ENCODE measurements at places on chromosomes 7 and 10.

DNA sequence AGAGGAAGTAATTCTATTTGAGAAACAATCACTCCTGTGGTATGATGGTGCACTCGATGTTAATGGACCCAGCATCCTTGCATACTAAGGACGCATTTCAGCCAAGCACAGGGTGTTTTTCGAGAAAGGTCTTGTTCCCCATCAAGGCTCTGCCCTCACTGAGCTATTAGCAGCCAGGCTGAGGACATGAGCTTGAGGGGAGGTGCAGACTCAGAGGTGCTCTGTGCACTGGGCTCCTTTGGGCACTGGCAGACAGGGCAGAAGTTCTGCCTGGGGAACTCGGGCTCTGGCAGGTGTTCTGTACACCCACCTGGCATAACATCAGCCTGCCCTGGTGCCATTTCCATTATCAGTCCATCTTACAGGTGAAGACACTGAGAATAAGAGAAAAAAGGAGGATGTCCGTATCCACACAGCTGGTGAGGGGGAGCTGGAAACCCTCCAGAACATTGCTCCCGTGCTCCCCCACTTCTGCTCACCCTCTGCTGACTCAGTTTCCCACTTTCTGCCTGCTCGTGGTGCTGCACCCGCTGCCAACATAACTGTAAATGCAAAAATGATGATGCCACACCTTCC is 92.7 kb upstream of the RET start:
- no peak for DNase-seq

DNA sequence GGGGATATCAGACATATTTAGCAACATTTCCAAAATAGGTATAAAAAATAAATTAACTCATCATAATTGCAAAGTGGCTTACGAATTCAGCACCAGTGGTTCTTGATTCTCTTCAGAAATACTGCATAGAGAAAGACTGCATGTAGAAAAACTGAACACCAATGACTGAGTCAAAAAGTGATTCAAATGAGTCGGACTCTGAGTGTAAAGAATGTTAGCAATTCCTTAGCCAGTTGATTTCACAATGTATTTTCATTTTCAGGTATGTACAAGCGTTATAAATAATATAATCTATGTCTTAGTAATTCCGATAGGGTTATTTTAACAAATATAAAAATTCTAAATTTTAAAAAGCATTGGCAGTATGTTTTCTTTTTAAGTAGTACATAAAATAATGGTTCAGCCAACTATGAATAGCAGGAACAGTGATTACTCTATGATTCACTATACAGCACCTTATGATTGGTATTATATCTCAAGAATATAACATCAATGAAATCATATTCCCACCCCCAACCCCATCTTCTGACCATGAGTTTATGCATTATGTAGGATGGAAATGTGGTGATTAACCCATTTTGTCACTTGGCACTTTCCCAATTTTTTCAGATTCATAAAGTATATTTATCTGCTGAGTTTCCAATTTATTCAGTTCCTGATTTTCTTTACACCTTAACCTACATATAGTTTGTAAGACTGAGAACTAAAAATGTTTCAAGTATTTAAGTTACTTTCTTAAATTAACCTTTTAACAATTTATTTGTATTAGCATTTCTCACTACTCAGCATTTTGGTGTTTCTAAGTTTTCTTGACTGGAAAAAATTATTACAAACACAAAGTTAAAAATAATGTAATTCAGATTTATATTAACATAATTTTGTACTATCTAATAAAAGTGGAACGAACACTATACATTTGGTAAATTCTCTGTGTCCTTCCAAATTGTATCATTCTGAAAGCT is 33.9 kb downstream of the DNAJC1 start:
- DNase-seq = no peak

DNA sequence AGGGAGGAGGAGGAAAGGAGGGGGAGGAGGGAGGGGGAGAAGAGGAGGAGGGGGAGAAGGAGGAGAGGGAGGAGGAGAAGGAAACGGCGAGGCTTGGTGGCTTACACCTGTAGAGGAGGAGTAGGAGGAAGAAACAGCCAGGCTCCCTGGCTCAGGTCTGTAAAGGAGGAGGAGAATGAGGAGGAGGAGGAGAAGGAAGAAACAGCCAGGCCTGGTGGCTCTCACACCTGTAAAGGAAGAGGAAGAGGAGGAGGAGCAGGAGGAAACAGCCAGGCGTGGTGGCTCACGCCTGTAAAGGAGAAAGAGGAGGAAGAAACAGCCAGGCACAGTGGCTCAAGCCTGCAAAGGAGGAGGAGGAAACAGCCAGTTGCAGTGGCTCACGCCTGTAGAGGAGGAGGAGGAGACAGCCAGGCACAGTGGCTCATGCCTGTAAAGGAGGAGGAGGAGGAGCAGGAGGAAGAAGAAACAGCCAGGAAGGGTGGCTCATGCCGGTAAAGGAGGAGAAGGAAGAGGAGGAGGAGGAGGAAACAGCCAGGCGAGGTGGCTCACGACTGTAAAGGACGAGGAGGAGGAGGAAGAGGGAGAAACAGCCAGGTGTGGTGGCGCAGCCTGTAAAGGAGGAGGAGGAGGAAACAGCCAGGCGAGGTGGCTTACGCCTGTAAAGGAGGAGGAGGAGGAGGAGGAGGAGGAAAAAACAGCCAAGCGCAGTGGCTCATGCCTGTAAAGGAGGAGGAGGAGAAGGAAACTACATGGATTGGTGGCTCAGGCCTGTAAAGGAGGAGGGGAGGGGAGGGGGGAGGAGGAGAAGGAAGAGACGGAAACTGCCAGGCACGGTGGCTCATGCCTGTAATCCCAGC is 14.9 kb upstream of the CRCP start:
- no peak for DNase-seq

GRCh38 chr10:18501198-18501597 is 150.2 kb downstream of the NSUN6 start:
- DNase-seq = no peak

- DNase-seq = no peak
Observed at GRCh38 chr7:44431091-44431608, 59.3 kb downstream of the NUDCD3 start.

DNA sequence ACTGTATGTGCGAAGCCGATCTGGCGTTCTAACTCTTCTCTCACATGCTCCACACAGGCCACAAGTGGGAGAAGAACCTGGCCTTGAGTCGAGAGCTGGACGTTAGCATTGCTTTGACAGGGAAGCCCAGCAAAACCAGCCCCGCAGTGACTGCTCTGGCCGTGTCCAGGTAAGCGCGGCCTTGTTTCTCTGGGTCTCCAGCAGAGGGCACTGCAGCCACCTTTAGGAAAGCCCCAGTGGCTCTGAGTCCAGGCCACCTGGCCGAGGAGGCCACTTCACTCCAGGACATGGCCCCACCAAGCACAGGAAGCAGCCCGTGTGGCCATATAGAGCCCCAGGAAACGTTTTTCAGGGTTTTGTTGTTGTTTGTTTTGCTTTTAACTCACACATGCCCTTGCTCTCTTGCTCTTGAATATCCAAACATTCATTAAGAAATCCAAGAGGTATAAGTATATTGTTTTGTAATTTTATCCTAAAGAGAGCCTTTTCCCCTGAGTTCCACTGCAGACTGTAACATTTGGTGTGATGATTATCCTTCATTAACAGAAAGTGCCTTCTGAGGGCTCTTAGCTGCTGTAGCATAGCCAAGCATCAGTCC is 41.8 kb upstream of the LRRC18 start:
- DNase-seq = peak; percentile 23

GRCh38 chr7:111783854-111784253 is 221.6 kb upstream of the IMMP2L start:
- no peak for DNase-seq

GRCh38 chr10:48430402-48430993 is 124.0 kb downstream of the MAPK8 start:
- DNase-seq = no peak
